HT1080 (cell line): ENCODE measurements at places on chromosomes 16 and 17.

DNA sequence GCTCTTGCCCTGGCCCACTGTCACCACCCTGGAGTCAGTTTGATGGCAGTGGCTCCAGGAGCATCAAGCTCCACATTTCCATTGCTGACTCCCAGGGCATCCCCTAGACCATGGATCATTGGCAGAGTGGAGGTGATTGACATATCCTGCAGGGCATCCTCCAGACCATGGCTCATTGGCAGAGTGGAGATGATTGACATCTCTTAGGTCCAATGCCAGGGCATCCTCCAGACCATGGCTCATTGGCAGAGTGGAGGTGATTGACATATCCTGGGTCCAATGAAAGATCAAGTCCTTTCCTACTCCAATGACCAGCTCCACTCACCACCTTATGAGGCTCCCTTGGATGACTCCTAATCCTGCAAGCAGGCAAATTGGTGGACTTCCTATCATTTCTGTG is 174.3 kb upstream of the NLRP1 start:
- DNase-seq = peak; percentile 62

DNA sequence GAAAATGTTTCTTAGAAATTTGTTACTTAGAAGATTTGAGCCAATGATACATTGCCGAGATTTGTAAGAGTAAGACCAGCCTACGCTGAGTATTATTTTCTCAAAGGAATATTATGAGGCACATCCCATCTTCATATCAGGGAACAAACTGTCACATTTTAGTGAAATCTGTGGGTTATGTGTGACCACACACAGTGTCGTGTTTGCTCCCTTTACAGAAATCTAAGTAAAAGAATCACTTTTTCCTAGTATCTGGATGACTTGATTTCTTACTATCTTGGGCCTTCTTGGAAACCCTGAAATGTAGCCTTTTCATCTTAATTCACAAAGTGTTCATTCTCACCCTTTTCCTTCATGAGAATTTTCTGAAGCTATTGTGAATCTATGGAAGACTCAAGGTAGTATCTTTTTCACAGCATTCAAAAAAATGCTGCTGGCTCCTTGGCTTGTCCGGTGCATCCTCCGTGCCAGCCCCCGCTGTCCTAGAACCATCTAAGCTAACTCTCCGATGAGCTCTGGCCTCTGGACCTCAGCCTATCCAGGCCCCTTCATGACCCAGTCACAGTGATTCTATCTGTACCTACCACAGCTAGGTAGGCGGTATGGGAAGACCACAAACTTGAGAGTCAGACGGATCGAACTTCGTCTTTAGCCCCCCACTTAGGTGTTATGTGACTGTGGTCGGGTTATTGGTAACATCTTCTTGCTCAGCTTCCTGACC is 524.3 kb downstream of the MAF start:
- DNase-seq = no peak

GRCh38 chr17:71402661-71403141 is 718.1 kb upstream of the SOX9 start:
- DNase-seq = peak; percentile 62

DNA sequence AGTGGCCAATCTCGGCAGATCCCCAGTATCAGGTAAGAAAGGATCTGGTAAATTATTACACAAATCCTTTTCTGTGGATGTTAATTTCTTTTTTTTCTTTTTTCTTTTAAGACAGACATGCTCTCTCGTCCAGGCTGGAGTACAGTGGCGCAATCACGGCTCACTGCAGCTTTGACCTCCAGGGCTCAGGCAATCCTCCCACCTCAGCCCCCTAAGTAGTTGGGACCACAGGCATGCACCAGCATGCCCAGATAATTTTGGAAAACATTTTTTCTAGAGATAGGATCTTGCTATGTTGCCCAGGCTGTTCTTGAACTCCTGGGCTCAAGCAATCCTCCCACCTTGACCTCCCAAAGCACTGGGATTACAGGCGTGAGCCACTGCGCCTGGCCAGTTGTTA is 54.0 kb downstream of the GAS7 start:
- DNase-seq = no peak

DNA sequence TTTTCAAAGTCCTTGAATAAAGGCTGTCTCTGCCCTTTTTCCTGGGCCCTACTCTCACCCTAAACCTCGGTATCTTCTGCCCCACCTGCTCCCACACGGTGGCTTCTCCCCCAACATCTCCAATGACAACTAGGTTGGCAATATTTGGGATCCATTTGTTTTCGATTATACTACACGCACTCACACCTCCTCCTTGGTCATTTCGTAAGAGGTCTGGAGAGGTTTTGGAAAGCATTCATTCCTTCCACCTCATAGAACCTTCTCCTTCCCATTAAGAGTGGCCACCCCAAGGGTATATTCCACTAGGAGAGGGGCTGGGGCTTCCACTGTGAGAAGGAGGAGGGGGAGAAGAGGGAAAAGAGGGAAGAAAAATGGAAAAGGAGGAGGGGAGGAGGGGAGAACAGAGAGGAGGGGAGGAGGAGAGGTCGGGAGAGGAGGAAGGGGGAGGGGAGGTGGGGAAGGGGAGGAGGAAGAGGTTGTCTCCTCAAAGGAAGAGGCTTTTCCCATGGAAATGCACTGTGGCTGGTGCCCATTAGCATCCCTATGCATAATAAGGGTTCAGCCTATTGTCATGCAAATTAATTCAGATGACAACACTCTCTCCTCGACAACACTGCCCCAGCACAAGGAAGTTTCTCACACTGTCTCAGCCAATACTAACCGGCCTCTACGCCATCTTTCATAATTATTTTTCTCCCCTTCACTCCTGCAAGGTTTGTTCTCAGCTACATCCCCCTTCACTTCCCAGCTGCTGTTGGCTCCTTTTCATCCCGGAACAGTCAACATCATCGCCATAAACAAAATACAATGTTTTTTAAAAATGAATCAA is 30.0 kb downstream of the SOX9 start:
- no peak for DNase-seq

DNA sequence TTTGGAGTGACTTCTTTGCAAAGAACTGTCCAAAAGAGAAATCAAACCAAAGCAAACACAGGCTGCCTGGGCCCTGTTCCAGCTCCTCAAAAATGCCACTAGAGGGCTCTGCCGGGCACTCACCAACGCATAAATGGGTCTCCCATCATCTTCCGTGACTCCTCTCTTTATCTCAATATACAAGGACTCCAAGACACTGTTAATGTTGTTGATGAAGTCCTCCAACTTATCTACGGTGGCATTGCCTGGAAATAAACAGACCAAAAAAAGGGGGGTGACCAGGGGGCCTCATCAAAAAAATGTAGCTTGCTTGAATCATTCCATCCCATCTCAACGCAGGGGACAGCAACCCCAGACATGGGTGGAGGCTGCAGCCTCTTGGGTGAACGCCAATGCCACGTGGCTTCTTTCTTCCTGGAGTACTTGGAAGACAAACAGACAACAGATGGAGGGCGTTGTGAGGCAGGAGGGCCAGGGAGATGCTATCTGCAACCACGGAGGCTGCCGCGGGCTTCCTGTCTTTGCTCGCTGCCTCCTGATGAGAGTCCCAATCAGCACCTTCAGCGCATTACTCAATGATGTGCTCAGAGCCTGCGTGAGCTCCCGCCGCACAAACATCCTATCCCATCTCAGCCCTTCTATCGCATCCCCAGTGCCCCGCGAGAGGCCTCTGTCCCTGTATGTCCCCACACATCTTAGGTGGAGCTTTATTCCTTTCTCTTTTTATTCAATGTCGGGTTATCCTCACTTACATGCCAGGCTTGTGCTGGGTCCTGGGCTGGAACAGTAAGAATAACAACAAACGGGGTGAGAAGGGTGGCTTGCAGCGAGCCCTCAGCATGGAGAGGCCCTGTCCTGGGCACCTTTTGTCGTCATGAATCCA is 32.0 kb downstream of the KDM8 start:
- peak; percentile 87 for DNase-seq

GRCh38 chr17:70270554-70270953 is 101.2 kb downstream of the KCNJ2 start:
- DNase-seq = no peak

GRCh38 chr16:16879567-16880251 is 500.8 kb downstream of the NPIPA7 start:
- DNase-seq = no peak

DNA sequence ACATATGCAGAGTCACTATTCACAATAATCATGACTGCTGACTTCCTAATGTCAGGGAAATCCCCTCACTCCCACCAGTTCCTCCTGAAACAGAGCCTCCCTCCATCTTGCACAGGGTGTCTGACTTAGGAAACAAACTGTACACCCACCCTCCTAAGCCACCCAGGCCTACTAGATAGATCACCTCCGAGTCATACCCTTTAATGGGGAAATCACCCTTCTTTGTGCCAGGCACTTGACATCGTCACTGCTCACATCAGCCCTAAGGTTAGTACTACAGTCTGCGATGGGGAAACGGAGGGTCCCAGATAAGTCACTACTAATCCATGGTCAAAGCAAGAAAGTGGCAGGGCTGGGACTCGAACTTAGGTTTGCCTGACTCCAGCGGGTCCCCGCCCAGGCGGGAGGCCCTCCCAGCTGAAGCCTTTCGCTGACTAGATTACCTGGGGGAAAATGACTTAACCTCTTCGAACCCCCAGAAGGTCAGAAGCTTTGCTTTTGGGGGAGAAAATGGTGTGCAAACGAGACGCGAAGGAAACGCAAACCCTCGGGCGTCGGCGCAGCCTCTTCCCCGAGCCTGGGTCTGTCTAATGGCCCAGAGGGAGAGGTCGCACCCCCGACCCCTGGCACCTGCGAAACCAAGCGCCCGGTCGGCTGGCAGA is 3.4 kb upstream of the MLLT6 start:
- no peak for DNase-seq

DNA sequence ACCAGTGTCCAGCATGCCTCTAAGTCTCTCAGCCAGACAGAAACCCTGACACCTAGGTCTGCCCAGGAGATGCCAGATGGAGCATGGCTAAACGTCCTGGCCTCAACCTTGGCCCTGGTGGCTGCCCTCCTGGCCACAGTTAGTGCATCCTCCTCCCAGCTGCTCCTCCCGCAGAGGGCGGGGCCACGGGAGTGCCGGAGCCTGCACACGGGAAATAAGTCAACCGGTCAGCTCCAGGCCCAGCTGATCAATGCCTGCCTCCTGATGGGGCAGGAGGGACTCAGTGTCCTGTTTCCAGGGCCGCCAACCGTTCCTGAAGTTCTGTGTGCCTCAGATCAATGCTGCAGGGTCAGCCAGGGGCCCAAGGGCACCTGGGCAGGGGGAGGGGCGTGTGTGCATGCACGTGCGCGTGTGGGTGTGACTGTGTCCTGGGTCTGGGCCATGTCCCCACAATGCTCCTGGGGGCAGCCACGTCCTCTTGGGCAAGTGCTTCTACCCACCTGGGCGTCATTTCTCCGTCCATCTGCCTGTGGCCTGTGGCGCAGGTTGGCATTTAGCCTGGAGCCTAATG is 4.6 kb upstream of the KCNJ12 start:
- DNase-seq = no peak

GRCh38 chr16:66933776-66934137 is 445 bp downstream of the CIAO2B start:
- no peak for DNase-seq

GRCh38 chr16:23274968-23275367 is 27.1 kb upstream of the SCNN1B start:
- peak; percentile 20 for DNase-seq

DNA sequence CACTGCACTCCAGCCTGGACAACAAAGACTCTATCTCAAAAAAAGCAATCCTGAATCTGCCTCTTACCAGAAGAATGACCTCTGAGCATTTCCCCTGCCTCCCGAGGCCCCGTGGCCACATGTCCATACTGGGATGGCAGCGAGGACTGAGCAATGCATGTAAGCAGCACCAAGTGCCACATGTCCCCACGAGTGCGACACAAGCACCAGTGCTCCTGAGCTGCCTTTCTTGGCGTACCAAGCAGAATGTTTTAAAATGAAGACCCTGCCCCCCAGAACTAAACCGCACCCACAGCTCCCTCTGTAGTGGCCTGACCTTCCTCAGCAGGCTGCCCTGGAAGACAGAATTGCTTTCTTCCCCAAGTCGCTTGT is 373.3 kb downstream of the SLC39A11 start:
- no peak for DNase-seq

DNA sequence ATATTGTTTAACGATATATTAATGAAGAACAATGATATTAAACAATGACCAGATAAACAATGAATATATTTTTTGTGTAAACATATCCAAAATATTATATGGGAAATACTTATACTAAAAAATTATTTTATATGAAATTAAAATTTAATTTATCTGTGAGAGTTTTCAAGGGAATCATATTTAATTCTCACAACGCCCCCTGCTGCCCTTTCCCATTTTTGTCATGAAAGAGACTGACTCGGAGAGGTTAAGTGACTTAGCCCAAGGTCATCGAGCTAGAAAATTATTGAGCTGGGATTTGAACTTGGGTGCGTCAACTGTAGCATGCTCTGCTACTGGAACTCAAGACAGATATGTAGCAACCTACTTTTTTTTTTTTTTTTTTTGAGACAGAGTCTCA is 7.2 kb upstream of the MYCBPAP start:
- no peak for DNase-seq

GRCh38 chr16:15835136-15835878 is 21.5 kb downstream of the MYH11 start:
- no peak for DNase-seq

DNA sequence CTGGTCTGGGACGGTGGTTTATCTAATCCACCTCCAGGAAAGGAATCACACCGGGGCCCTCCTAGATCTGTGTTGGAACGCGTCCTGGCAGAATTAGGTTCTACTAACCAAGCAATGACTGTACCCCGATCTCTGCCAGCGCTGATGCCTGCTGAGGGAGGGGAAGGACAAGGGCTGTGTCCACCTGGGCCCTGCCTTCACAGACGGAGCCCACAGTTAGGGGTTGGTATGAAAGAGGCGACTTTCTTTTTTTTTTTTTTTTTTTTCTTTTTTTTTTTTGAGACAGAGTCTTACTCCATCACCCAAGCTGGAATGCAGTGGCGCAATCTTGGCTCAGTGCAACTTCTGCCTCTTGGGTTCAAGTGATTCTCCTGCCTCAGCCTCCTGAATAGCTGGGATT is 9.9 kb upstream of the KRT19 start:
- DNase-seq = no peak

- DNase-seq = no peak
Observed at GRCh38 chr16:1026784-1027500, 45.4 kb downstream of the SOX8 start.

DNA sequence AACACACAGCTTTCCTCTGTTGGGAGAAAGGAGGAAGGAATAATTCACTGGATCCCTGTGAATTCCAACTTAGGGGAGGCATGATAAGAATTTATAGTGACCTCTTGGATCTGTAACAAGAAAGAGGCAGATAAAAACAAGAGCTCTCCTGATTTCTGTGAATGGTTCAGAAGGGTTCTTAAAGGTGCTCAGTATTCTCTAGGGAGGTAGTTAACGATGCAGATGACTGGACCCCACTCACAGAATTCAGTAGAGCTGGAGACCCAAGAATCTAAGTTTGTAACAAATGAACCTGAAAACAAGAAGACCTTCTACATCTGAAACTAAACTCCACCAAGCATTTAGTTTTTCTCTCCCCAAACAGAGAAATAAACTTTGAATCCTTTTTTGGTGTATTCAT is 8.6 kb downstream of the ZNRF1 start:
- DNase-seq = no peak

DNA sequence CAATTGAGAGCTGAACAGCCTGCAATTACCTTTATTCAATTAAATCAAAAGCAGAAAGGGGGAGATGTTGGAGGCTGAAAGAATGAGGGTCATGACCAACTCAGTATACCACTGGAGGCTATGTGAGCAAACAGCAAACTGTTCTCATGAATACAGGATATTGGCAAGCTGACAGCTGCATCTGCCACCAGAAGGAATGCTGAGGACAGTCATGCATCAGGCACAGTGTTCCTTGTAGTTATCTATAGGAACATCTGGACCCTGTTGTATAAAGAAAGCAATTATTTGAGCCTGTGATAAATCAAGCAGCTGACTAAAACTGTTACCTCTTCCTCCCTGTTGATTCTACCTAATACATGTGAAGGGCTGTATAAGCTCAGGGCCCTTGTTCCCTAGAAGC is 2064.6 kb downstream of the TP53TG3F start:
- no peak for DNase-seq
